HAP-1 (cell line): ENCODE measurements at places on chromosomes 6 and 20.
A peak's percentile ranks its signal among the peaks of the same experiment; 100 is the strongest.

GRCh38 chr6:123415844-123416468, 220.8 kb downstream of the TRDN start:
- peak; percentile 63 for DNase-seq

DNA sequence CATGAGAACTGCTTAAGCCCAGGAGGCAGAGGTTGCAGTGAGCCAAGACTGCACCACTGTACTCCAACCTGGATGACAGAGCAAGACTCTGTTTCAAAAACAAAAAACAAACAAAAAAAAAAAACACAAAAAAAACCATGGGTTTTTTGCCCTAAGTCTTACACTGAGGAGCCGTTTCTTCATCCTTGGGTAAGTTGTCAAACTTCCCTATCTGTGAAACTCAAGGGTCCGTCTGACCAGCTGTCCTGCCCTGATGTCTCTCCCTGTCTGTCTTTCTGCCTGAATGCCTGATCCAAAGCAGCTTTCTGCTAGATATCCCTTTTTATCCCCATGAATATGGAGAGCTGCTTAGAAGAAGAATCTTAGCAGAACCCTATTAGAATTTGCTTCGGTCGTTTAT, 41.3 kb upstream of the CLDN20 start:
- no peak for DNase-seq

DNA sequence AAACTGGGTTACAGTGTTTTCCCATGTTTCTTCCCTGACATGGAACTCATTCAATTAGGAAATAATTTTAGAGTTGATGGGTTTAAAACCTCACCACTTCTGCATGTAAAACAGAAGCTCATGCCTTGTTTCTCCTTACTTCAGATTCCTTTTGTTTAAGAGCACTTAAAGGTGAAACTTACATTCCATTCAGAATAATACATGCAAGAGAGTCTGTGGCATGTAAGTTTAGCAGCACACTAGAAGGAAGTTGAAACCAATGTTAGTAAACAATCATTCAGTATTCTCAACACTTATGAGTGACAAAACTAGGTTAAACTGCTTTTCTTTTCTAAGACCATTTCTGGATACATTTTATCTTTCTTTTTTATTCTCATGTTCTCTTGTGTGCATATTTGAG, 495.6 kb upstream of the PTCHD4 start:
- no peak for DNase-seq

DNA sequence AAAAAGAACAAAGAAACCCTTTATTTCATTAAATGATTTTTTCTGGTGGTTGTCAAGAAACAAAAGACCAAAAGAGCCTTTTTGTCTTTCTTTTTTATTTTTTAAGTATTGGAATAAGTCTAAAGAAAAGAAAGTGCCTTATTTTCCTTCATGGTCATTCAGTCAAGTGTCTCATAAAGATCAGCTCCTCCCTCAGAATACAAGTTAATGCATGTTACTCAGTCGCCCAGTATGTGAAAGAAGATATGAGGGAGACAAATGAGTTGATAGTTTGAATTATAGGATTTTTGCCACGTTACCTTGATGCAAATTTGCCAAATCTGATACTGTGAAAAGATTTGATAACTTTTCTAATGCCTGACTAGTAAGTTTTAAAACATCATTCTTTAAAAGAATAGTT, 157.2 kb downstream of the QKI start:
- no peak for DNase-seq

DNA sequence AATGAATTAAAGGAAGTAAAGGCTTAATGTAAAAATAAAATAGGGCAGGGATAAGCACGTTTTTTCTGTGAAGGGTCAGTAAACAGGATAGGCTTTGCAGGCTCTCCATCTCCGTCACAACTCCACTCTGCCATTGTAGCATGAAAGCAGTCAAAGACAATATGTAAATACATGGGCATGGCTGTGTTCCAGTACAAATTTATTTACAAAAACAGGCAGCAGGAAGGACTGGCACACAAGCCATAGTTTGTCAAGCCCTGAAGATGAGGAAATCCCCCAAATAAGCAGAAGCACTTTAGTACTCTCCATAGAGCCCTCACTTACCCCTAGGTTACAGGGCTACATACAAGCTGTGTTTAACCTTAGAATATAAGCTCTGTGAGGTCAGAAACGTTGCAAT, 8.9 kb upstream of the FBXO9 start:
- no peak for DNase-seq

DNA sequence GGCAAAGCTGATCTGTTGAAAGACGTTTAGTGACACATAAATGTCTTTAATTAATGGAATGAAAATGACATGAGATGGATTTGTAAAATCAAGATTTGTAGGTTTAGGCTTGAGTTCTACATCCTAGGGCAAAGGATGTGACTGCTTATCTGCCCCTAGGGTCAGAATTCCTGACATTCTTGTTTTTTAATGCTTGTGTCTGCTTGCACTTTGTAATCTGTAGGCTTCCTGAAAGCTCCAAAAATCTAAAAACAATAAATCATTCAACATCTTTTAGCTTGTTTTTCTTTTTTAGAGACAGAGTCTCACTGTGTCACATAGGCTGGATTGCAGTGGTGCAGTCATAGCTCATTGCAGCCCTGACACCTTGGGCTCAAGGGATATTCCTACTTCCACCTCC, 107.9 kb upstream of the MLIP start:
- peak; percentile 37 for DNase-seq
